Sigmoid colon (tissue), 7 donors: ENCODE measurements at places on chromosomes 13 and 19. TPM values are rescaled to one million over a fixed set of nuclear protein-coding genes. Genes with fewer than 3 reads are reported as not detected.

The ZNF681 gene
- 0.71 TPM for total RNA-seq

The IGLON5 gene
- not detected for total RNA-seq

The CKM gene
- total RNA-seq, result 0.83 TPM

The TRAPPC5 gene
- 89.6 TPM for total RNA-seq

The CEACAM3 gene
- not detected for total RNA-seq

The YJEFN3 gene
- total RNA-seq, result 2.2 TPM

The REX1BD gene
- 76.7 TPM for total RNA-seq

The LENG9 gene
- total RNA-seq, result 3.2 TPM

The TEX26 gene
- total RNA-seq, result not detected

The ZNF581 gene
- 18.2 TPM for total RNA-seq

- DNase-seq, result no peak
These were observed 52.3 kb downstream of the MRPL57 start for GRCh38 chr13:21228738-21229137.

DNA sequence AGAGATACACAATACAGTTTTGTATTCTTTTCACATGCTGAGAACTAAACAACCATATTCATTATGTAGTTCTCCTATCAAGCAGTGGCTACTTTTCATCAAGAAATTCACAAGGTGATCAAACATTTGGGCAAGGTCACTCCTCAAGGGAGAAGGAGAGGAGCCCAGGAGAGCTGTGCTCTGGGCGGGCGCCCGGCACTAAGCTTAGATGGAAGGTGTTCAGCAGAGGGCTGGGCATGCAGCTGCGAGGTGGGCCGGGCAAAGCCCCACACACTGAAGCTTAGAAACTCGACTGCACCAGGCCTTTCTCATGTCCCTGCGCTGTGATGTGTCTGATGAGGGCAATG is 30.4 kb upstream of the SPACA7 start:
- DNase-seq, result no peak

GRCh38 chr19:23817519-23817918 is 58.8 kb upstream of the ZNF681 start:
- no peak for DNase-seq

- peak; percentile 87 for DNase-seq
These were observed 3.8 kb downstream of the PDE4A start for GRCh38 chr19:10424011-10424637.

GRCh38 chr19:22604571-22605274 is 29.4 kb upstream of the ZNF492 start:
- DNase-seq, result no peak

DNA sequence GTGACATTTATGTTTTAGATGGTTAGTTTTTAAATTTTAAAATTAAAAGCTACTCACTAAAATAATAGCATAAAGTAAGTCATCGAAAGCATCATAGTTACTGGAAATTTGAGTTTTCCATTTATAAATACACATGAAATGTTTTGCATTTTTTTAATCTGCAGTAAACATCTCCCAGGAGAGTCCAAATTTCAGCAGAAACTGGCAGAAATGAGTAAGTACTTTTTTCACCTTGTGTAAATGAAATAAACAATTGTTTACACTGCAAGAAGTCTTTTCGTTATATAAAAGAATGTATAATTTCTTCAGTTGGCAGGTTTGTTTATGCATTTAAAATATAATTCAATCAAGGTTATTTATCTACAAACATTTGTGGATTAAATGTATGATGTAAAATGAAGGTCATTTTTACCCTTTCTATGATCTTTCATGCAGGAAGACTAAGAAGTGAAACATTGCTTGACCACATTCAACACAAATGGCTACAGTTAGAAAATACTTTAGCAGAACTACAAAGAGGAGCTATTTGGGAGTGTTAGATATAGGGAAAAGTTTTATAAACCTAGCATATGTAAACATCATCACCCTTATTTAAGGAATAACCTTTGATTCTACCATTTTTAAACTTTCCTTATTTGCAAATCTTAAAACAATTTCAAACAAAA is 55.6 kb downstream of the RCBTB2 start:
- no peak for DNase-seq

- no peak for DNase-seq
These were observed 264.4 kb downstream of the TEX29 start for GRCh38 chr13:111584870-111585269.

GRCh38 chr13:79190932-79191331 is 215.1 kb downstream of the RBM26 start:
- DNase-seq, result no peak

GRCh38 chr19:46220038-46220615 is 9.4 kb upstream of the IGFL1 start:
- DNase-seq, result no peak

DNA sequence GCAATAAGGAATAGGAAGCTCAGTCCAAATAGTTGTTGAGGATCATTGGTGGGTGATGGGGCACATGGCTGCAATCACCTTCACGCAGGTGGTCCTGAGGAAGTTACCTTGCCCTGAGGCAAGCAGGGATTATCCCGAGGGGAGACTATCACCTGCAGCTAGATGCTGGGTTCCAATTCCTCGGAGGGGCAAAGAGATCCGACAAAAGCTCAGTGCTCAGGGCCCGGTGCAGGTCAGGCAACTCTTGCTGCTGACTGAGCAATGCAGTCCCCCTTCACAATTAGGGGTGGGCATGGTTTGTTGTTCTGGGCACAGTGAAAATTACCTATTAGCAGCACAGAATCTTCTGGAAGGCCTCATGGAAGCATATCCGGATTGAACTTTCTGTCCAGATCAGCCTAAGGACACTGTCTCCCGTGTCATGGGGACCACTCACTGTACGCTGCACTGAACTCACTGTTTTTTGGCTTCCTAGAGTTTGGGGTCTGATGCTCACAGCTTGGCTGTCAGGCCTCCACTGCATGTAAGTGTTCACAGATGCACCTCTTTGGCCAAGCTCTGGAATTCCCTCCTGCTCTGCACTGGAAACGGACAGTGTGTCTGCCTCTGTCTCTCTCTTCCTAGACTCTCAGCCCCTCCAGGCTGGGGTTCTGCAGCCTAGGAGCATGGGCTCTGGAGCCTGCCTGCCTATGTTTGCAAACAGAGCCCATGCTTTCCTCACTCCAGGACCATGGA is 372.7 kb downstream of the ZNF536 start:
- no peak for DNase-seq

DNA sequence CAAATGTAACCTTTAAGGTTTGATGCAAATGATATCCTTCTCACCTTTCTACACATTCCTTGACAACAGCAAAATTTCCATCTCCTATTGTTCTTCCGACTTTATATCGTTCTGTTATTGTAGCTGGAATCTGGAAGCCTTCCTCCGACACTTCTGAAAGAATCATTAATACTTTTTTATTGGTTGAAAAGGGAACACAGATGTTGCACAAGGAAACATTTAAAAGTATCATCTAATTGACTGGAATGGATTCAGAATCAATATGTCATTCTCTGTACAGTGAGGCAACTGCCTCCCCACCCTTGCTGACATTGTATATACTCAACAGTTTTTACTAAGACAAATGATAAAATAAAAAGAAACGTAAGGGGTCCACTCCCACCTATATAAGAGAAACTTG is 295.2 kb downstream of the DCLK1 start:
- no peak for DNase-seq

GRCh38 chr19:1057176-1057855 is 9.7 kb upstream of the ARHGAP45 start:
- DNase-seq, result no peak

GRCh38 chr13:91072486-91072885 is 275.0 kb upstream of the MIR17HG start:
- no peak for DNase-seq

- DNase-seq, result no peak
These were observed 204.6 kb upstream of the TSC22D1 start for GRCh38 chr13:44780591-44781280.

- DNase-seq, result no peak
These were observed 720 bp upstream of the HNRNPL start for GRCh38 chr19:38850436-38850975.

DNA sequence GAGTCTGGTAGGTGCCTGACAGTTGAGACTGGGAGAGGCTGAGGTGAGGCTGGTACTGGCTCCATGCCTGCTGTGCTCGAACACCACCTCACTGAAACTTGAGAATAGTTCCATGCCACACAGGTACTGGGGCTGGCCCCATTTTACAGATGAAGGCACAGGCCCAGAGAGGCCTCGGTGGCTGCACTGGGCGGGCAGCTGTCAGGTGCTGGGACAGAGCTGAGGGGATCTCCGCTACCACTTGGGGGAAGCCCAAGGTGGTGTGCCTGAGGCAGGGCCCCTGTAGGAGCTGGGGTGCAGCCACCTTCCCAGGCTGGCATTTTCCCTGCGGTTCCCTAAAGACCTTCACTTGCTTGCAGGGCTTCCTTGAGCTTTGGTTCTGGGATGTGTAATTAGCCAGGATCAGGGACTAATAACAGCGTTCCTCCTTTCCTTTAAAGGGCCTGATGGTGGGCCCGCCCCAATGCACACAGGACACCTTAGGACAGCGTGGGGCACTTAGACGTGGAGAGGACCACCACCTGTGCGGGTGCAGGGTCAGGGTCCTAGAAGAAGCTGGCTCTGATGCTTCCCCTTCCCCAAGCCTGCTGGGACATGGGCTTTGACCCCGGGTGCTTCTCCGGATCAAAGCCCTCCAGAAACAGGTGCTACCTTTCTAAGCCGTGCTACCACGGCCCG is 23.6 kb downstream of the CAPN12 start:
- no peak for DNase-seq

DNA sequence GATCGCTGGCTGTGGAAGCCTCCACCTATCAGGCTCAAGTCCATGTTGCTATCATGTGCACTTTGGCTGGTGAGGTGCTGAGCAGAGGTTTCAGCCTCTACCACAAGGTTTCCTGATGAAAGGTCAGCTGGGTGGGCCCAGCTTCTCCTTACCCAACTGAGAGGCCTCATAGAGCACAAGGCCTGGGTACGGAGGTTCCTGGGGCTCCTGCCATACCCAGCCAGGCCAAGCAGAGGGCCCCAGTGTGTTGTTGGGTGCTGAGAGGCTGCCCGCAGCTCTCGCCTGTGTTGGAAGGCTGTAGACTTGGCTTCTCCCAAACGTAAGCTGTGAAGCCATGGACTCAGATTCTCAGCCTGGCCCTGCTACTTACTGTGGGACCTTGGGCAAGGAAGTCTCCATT is 28.2 kb downstream of the ACTN4 start:
- no peak for DNase-seq
